ENCODE measurements at places on chromosomes 1 and 21.

DNA sequence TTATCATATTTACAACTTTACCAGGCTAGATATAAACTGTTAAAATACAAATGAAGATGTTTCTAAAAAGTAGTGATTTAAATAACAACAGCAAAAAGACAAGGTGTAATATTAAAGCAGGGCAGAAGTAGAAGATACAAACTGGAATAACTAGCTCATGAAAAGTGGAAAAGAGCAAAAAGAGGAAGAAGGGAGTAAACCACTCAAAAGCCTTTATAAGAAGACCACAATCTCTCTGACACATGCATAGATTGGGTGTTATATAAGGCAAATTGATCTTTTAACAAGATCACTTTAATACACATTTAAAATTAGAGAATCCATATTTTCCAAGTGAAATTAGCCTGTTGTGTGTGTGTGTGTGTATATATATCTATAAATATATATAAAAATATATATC is 5.0 kb downstream of the DENND1B start:
- ATAC-seq, result no peak

- ATAC-seq, result peak; percentile 21
These were observed 92.4 kb downstream of the PRDM2 start for GRCh38 chr1:13792419-13792818.

DNA sequence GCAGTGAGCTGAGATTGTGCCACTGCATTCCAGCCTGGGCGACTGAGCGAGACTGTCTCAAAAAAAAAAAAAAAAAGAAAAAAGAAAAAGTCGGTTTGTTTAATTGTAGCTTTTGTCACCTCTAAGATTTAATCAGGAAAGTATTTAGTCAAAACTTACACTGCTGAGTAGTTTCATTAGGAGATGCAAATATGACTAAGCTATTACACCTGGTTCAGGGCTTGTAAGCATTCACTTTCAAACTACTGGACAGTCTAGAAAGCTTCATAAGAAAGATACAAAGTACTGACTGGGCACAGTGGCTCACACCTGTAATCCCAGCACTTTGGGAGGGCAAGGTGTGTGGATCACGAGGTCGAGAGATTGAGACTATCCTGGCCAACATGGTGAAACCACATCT is 75.9 kb upstream of the CACYBP start:
- ATAC-seq, result no peak

DNA sequence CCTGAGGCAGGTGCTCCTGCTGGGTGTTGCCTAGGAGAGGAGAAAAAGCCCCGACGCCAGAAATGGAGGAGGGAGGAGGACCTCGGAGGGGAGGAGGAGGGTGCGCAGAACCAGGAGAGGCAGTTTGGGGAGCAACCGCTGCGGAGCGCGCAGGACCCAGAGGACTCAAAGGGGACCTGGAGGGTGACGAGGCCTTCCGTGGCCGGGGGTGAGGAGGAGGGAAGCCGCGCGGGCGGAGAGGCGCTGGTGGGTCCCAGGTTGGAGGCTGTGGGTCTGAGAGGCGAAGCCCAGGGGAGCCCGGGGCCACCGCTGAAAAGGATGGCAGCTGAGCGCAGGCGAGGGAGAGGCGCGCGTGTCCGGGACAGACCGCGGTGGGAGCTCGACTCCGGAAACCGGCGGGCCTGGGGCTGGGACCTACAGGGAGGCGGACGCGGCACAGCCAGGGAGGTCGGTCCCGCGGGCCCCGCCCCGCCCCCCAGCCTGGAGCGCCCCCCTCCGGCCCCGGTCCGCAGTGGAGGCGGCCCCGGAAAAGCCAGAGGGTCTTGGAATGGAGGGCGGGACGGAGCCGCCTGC is 15.1 kb downstream of the RNF223 start:
- peak; percentile 27 for ATAC-seq

DNA sequence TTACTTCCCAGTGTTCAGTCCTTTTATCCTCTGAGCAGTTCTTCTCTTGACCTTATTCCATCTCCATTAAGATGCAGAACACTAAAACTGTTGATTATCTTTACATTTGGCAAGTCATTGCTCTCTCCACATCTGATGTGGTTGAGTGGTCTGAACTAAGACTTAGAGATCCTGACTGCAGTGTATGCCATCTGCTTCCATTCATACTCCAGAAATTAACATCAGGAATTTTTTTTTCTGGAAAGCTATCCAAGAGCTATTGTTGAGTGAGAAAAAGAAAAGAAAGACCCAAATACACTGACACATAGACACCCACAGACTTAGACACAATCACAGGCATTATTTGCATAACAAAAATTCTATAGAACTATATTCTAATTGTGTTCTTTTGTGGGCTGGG is 3.7 kb upstream of the TRIM62 start:
- no peak for ATAC-seq

GRCh38 chr1:97252076-97252475 is 530.5 kb downstream of the PTBP2 start:
- no peak for ATAC-seq

DNA sequence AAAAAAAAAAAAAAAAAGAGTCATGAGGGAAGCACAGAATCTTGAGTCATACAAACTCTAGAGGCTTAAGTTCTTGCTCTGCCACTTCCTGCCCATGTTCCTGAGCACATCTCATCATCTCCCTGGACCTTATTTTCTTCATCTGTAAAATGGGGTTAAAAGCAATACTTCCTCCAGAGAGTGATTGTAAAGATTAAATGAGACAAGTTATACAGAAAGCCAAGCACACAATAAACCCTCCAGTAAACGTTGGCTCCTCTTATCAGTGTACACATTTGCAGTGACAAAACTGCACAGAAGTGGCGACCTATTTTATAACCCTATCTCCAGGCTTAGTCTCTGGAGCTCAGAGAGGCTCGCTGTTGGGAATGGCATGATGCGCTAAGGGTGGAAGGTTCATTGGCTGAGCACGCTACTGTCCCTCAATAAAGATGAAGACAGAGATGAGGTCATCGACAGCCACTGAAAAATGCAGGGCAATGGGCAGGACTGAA is 82.1 kb downstream of the RRAGC start:
- no peak for ATAC-seq

DNA sequence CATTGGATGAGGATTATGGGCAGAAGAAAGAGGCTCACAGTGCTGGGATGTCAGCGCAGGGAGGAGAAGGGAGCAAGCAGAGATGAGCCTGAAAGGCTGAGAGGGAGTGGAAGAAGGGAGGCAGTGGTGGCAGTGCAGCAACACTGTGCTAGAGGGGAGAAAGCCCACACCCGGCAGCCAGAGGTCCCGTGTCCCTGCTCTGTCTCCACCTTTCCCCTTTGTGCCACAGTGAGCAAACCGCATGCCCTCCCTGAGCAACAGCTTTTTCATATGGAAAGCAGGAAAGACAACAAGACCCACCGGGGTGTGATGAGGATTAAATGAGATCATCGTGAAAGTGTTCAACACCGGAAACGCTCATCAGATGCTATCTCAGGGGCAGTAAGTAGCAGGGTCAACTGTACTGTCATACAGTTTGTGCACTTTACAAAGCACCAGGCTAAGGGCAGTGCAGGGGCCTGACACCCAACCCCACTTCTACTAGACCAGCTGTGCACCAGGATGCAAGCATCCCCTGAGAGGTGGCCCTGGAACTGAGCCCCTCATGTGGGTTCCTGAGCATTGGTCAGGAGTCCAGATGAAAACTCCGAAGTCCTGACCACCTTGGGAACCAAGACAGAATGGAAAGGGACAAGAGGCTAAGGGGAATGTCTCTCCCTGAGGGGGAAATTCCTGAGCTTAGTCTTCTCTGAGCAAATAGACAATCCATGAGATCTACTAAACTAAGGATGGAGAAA is 9.1 kb downstream of the NHLH1 start:
- ATAC-seq, result peak; percentile 15

- ATAC-seq, result no peak
These were observed 1.0 kb upstream of the TNNI1 start for GRCh38 chr1:201422436-201423030.

DNA sequence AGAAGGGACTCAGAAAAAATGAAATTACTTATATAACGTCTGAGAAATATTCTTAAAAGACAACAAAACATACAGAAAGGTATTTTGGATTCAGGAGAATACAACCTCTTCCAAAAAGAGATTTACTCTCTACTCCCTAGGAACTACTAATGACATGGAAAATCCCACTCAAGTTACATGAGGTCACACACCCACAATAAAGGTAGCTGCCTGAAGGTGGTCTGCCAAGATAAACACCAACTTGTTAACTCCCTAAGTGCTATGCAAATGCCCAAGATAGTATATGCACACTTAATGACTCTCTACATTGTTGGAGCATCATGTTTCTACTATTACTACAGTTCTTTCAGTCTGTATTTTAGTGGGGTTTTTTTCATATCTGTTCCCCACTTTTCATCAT is 26.5 kb downstream of the RERE start:
- ATAC-seq, result no peak

DNA sequence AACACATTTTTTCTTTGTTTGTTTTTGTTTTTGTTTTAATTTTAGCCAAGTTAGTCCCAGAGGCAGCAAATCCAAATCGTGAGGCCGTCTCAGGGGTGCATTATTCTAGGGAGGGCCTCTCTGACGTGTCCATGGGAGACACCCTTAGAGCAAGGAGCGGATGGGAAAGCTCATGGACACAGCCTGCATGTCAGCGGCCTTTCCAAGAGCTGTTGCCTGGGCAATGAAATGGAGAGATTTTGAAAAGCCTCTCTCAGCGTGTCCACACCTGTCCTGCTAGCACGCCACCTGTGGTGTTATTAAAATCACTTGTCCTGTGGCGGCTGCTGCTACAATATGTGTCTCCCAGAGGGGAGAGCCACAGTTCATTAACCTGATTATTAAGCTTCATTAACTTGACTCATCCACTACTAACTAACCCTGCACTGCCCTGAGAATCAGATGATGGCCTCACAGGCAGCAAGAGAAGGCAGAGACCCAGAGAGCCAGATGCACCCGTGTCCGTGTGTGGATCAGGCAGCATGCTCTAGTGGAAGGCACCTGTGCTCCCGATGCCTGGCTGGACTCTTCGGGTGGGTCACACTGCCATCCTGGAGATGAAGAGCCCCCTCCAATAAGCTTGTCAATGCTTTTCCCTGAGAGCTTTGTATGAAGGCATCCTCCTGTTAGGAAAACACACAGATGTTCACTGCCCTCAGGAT is 133.3 kb downstream of the PGBD5 start:
- no peak for ATAC-seq

DNA sequence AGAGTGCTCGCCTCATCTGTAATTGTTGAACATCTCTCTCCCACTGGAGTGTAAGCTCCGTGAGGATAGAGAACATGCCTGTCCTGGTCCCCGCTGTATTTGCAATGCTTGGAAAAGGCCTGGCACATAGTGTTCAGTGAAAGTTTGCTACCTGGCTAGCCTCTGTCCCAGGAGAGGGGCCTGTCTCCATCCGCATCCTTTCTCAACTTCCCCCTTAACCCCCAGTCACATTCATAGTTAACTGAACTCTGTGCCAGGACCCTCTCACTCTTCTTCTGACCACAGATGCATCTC is 15.2 kb downstream of the SPOCD1 start:
- no peak for ATAC-seq

- ATAC-seq, result no peak
These were observed 7.1 kb upstream of the MATN1 start for GRCh38 chr1:30730346-30731108.

DNA sequence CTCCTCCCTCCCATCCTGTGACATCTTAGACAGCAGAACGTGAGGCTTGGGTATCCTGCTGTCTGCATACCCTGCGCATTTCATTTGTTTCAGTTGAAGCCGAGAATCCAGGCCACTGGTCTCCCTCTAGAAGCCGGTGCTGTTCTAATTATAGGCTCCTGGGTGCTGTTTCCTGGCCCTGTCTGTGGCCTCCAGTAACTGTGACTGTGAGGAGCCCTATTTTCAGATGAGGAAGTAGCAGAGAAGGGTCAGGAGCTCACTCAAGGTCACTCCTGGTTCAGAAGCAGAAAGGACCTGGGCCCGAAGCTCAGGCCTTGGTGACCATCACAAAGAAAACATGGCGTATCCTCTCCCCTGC is 24.0 kb downstream of the COQ8A start:
- no peak for ATAC-seq

GRCh38 chr1:174654560-174654959 is 206.8 kb downstream of the GPR52 start:
- no peak for ATAC-seq

- ATAC-seq, result no peak
These were observed 294.9 kb downstream of the LRRIQ3 start for GRCh38 chr1:73903092-73903491.

GRCh38 chr1:204406621-204407020 is 5.0 kb downstream of the PPP1R15B start:
- ATAC-seq, result no peak

DNA sequence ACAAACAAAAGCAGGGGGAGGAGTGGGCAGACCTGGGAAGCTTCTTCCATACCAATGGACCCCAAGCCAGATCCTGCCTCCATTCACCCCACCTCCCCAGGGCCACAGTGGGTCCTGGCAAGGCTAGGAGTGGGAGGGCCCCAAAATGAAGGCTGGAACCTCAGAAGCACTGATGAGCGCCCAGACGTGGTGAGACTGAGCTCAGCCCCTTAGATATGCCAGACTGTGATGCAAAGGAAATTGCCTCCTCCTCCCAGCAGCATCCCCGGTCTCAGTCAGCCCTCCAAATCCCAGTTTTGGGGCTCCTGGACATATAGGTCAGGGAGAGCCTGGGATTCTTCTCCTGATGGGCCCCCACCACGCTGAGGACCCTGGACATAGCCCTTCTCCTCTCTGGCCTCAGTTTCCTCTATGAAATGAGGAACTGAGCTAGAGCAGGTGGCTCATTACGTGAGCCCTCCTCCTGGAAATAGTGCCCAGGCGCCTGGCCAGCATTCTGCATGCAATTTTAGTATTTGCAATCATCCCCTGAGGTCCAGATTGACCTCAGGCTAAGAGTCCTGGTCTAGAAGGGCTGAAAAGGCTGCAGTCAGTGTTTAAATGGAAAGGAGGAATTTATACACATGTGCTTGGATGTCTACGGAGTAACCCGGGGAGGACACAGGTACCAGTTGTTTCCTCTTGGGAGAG is 33.5 kb downstream of the RHBG start:
- ATAC-seq, result no peak

DNA sequence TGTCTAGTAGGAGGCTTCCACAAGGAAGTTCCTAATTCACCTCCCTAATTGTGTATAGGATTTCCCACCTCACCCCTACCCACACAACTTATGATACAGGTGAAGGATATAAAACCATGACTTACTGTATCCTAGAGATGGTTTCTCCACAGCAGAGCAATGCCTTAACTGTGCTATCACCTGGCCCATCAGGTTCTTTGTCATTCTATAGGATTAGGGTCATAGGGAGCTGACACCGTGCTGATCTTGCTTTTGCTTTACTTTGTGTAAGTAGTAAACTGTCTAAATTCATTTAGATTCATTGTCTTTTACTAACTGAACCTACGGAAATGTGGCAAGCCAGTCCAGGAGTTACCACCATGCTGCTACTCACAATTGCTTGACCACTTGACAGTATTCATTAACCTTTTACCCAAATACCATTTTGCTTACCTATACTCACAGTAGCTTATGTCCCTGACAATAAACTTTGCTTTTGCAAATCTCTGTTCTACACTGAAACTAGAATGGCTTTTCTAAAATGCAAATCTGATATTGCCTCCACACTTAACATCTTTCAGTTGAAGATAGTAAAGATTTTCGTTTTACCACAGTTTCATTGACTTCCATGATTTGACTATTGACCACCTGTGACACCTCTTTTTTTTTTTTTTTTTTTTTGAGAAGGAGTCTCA is 147.6 kb downstream of the IFI44 start:
- ATAC-seq, result no peak

GRCh38 chr1:37471345-37472231 is 2.8 kb upstream of the ZC3H12A start:
- peak; percentile 90 for ATAC-seq

Data from SK-N-SH treated with all-trans-retinoic acid at 6 μM for 48 hours (cell line).